ENCODE measurements at places on chromosomes 4 and X.

DNA sequence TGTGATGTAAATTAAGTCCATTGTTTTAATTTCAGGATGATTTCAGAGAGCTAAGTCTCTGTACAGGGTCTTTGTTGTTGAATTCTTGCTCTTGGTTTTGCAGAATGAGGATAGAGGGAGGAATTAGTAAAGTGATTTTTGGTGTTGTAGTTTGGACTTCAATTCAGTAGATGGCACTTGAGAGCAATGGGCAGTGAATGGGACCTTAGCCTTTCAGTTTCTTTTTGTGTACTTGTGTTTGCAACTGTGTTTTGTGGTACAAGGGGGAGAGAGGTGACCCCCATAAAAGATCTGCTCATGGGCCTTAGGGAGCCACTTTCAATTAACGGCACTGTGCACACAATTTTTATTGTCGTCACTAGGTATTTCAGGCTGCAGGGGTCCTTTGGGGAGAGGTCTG, 340.0 kb downstream of the DCAF12L2 start:
- DNase-seq: no peak

- DNase-seq: no peak
Measured at GRCh38 chr4:88143504-88143903, 14.9 kb downstream of the ABCG2 start.

DNA sequence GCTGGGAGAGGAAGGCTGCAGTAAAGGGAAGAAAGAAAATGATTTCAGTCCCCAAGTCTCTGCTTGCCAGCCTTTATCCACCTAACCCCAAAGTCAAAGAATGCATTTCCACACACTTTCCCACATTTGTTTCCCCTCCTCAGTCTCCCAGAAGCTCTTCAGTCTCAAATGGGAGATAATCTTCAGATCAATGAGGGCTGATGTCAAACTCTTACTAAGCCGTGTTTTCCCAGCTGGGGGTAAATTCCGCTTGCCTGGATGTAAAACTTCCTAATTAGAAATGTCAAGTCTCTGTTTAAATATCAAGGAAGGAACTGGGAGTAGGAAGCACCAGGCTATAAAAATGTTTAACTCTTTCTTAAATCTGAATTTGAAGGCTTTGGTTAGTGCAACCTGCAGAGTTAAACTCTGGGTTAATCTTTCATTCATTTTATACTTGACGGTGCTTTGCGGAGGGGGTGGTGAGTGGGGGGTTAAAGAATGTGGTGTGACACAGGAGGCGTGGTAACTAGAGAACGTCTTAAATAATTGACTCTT, 601.4 kb upstream of the ACTRT1 start:
- no peak for DNase-seq

- DNase-seq: no peak
Measured at GRCh38 chrX:145923376-145923775, 105.7 kb downstream of the SLITRK2 start.

DNA sequence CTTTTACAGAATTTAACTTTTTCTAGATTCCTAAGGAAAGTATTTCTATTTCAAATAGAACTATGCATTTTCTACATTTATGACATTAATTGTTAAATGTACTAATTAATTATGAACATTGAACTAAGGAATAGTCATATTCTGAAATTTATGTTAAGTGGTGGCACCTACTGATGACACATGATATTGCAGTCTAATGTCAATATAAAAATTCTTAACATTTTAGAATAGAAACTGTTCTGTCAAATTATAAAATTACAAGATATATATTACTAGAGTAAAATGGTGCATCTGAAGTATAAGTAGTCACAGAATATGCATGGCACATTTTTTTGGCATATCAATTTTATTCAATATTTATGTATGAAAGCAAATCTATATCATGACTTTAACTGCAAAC, 40.2 kb upstream of the NDNF start:
- DNase-seq: no peak

DNA sequence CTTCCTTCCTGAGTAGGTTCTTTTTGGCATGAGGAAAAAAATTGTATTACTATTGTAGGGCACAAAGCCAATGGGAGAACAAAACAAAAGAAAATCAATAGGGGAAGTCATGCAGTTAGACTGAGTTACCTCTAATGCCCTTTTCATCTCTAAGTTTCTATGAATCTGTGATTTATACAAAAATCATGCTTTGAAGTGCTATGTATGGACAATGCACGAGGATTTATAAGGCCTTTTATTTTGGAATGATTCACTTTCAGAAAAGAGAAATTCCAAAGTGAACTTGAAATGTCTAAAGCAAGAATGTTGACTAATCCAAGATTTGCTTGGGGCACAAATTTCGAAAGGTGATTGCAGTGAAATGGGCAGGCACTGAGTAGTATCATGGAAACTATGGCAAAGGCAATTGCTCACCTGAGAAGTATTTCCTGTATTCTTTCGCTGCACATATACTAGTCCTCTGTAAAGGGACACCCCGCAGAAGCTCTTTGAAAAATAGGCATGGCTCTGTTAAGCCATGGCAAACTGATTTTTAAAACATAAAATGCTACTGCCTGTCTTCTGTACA, 52.8 kb downstream of the ADGRG4 start:
- no peak for DNase-seq

- DNase-seq: no peak
Measured at GRCh38 chr4:19720610-19721009, 531.1 kb upstream of the SLIT2 start.

- no peak for DNase-seq
Measured at GRCh38 chr4:51906167-51906958, 63.4 kb downstream of the DCUN1D4 start.

- peak; percentile 77 for DNase-seq
Measured at GRCh38 chr4:2798399-2799223, 5.7 kb downstream of the SH3BP2 start.

GRCh38 chr4:57971261-57971660, 861.1 kb upstream of the IGFBP7 start:
- DNase-seq: no peak

- no peak for DNase-seq
Measured at GRCh38 chr4:88533937-88534750, 10.6 kb upstream of the PYURF start.

- no peak for DNase-seq
Measured at GRCh38 chr4:85734424-85734831, 259.5 kb downstream of the ARHGAP24 start.

- no peak for DNase-seq
Measured at GRCh38 chr4:10354746-10355145, 102.5 kb downstream of the ZNF518B start.

DNA sequence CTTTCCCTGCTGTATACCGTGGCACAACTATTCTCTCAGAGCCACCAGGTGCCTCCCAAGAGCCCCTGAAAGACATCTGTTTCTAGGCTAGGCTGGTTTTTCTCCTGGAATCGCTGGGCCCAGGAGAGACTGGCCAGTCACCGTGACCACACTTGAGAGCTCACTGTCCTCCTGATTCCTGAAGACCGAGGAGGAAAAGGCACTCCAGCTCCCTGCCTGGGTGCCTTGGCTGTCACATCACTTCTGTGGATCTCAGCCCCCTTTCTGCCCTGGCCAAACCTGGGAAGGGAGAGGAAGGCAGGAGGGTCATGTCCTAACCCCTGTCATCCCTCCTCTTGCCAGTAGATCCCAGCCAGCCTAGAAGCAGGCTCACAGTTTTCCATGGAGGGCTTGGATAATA, 54.7 kb upstream of the LAS1L start:
- DNase-seq: no peak

GRCh38 chrX:133681897-133682296, 266.6 kb upstream of the GPC4 start:
- DNase-seq: no peak

- DNase-seq: no peak
Measured at GRCh38 chr4:159504684-159505083, 401.8 kb downstream of the RAPGEF2 start.

- DNase-seq: no peak
Measured at GRCh38 chr4:154973244-154974035, 192.4 kb downstream of the RBM46 start.

- DNase-seq: no peak
Measured at GRCh38 chr4:94711635-94712034, 46.1 kb upstream of the BMPR1B start.

GRCh38 chrX:10974920-10975319, 136.2 kb upstream of the HCCS start:
- DNase-seq: no peak

- DNase-seq: no peak
Measured at GRCh38 chr4:106245176-106245575, 70.8 kb downstream of the TBCK start.

DNA sequence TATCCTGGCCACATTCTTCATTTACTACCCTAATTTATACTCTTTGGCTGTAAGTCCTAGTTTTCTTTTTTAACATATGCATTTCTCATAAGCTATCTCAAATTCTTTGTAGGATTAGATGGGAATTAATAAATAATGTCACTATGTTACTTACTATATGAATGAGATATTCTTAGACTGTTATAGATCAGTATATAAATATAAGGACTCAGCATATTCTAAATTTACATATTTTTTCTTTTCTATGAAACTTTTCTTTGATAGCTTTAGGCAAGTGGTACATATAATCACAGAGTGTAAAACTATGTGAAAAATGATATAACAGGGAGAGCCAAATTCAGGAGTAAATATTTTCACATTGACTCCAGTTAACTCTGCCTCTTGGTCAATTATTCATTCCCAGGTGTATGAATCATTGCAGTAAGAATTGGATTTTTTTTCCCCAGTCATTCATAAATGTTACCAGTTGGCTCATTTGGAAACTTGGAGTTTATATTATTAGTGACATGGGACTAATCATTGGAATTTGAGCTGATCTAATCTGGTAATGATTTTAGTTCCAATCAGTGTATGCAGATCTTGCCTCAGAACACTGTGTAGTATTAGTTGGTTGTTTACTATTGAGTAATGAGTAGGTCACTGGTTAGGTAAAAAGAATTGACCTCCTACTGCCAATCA, 25.3 kb downstream of the FHIP1A start:
- DNase-seq: no peak

GRCh38 chr4:80876810-80877209, 153.7 kb upstream of the BMP3 start:
- DNase-seq: no peak

DNA sequence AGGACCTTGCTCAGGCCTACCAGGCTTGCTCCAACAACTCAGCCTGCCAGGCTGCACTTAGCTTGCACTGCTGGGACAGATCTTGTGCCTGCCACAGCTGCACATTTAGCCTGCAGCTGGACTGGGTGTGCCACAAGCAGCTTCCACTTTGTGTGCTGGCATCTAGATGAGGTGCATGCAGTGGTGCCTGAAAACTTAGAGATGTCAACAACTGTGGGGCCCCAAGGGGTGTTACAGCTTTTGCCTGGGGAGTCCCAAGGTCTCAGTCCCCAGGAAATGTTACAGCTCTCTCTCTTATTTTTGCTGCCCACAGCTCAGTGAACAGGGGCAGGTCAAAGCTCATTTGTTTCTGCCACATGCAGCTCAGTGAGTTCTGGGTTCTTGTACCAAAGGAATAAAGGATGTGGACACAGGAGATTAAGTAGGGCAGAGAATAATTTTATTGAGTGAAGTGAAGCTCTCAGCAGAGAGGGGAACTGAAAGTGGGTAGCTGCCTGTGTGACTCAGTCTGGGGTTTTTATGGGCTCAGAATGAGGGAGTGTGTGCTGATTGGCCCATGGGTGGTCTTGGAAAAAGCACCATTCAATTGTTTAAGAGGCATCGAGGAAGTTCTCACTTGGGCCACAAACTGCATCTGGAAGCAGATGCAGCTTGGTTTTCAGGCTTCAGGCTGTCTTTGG, 828.3 kb downstream of the TECRL start:
- no peak for DNase-seq

DNA sequence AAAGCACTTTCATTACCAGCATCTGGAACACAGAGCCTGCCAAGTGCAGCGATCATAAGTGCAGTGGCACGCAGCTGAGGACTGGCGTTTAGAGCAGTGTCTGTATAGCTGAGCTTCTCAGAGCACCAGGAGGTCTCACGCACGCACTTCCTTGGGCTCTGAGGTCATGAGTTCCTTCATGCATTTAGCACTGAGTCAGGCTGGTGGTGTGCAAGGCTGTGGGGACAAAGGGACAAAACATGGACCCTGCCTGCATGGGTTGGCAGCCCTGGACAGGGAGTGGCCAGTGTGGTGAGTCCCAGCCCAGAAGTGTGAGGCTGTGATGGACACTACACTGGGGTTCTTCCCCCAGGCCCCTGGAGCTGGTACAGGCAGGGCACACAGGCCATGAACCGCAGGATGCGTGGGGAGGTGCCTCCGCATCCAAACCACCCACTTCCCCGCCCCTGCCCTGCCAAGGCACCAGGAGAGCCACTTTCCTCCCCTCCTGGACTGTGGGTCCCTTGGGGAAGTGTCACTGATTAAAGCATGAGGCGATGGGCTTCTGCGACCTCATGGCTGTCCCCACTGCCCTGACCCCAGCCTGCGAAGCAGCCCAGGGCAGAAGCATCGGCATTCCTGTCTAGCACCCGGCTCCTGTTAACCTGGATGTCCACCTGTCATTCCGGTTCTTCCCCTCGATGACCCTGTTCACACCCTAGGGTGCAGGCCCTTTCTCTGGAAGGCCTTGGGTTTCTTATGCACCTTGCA, 37.2 kb upstream of the GPR78 start:
- no peak for DNase-seq

GRCh38 chr4:185119927-185120630, 23.0 kb upstream of the SLC25A4 start:
- no peak for DNase-seq

- no peak for DNase-seq
Measured at GRCh38 chr4:55346851-55347255, 811 bp downstream of the SRD5A3 start.

- DNase-seq: no peak
Measured at GRCh38 chrX:132022198-132022966, 720 bp upstream of the STK26 start.

GRCh38 chr4:82450966-82451755, 20.8 kb downstream of the ENOPH1 start:
- no peak for DNase-seq

GRCh38 chrX:85111347-85111746, 107.7 kb downstream of the APOOL start:
- peak; percentile 2 for DNase-seq

- peak; percentile 74 for DNase-seq
Measured at GRCh38 chr4:602559-602942, 22.8 kb upstream of the PDE6B start.

GRCh38 chrX:1876041-1876440, 261.2 kb downstream of the ASMT start:
- no peak for DNase-seq

- DNase-seq: no peak
Measured at GRCh38 chrX:113124693-113125092, 284.1 kb upstream of the AMOT start.

GRCh38 chr4:714087-714486, 8.5 kb downstream of the PCGF3 start:
- no peak for DNase-seq

DNA sequence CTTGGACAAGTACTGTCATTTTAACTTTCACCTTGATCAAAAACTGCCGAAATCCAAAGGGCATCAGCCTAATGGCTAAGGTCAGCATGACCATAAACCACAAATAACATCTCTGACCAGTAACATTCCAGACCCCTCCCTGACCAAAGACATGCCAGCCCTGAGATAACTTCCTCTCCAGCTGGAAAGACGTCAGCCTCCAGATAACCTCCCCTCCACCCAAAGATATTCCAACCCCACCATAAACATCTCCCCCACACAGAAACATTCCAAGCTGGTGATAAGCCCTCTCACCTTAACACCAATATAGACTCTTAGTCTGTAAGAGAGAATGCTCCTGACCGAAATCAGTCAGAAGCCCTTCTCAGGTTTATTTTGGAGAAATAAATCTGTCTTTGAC, 7.4 kb downstream of the PPP1R2C start:
- no peak for DNase-seq
